Stimulated activated CD4-positive, alpha-beta T cell treated with anti-CD3 and anti-CD28 coated beads, TNF-alpha, amount 100 ng/mL, for 1 hour (primary cell): ENCODE measurements at places on chromosomes 6 and 20.

- DNase-seq = no peak
Measured at GRCh38 chr6:111291336-111292259, 191.4 kb downstream of the REV3L start.

- no peak for DNase-seq
Measured at GRCh38 chr6:7542065-7542873, 798 bp downstream of the DSP start.

GRCh38 chr6:125773387-125774341 is 17.1 kb upstream of the NCOA7 start:
- no peak for DNase-seq

DNA sequence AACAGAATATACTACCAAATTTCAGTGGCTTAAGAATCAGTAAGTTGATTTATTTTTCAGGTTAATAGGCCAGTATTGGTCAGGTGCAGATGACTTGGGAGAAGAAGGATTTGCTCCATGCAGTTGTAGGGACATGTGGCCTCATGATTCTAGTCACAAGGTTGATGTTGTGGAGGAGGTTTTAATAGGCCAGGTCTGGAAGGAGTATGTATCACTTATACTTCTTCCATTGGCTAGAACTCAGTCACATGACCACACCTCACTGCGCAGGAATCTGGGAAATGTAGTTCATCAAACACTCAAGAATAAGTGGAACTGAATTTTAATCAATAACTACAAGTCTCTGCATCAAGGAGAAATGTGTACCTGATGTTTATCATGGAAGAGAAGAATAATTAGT is 281.5 kb upstream of the QKI start:
- DNase-seq = no peak

DNA sequence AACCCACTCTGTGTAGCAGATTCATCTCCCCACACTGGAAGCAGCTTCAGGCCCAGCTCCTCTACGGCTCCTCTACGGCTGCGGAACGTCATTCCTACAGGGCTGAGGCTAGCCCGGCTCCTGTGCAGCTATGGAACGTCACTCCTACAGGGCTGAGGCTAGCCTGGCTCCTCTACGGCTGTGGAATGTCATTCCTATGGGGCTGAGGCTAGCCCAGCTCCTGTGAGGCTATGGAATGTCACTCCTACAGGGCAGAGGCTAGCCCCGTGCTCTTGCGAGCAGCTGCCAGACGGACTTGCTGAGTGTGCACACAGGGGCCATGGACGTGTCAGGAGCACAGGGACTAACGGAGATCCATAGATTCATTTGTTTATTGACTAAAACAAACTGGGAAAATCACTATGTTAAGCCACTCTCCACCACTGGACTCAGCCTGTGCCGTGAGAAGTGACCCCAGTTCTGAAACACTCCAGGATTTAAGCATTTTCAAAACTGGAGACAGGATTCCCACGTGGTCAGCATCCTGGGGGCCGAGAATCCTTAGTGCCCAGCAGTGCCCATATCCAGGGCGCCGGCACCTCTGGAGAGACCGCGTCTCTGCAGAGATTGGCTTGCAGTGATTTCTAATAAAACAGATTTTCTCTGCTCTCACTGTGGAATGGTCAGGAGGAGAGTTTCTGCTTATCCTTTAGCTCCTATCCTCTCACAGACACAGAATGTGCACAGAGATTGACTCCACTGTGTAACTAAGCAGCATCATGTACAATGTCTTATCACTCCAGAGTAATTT is 5.0 kb downstream of the KCNQ2 start:
- DNase-seq = no peak

DNA sequence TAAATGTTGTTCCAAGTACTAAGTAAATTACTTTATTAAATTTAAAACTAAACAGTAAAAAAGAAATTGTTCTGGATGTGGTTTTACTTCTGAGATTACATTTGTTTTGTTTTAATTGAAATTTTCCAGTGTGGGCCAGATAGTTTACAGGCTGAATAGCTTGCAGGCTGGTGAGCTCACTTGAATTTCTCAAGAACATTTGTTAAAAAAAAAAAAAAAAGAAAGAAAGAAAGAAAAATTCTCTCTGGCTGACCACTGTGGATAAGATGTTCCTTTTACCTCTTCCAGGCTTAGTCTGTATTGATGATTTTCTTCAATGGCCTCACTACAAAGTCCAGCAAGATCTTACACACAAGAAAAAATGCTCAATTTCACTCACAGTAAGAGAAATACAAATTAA is 85.4 kb downstream of the PLCG1 start:
- no peak for DNase-seq

- DNase-seq = no peak
Measured at GRCh38 chr6:159301810-159302593, 132.8 kb downstream of the FNDC1 start.

DNA sequence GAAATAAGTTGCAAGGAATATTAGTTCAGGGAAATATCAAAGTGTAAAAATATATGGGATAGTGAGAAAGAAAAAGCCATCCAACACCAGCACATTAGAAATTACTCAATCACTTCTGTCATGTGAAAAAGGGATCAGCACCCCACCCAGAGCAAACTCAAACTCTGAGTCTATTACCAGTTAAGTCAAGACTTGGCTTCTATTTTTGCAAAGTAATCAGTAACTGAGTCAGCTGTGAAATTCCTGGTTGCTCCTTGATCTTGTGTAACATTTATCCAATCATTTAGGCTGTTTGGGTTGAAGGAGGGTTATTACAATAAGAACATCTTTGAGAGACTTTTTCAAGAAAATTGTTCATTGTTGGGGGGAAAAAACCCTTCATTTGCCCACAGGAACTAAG is 51.2 kb downstream of the SLC22A23 start:
- DNase-seq = no peak

DNA sequence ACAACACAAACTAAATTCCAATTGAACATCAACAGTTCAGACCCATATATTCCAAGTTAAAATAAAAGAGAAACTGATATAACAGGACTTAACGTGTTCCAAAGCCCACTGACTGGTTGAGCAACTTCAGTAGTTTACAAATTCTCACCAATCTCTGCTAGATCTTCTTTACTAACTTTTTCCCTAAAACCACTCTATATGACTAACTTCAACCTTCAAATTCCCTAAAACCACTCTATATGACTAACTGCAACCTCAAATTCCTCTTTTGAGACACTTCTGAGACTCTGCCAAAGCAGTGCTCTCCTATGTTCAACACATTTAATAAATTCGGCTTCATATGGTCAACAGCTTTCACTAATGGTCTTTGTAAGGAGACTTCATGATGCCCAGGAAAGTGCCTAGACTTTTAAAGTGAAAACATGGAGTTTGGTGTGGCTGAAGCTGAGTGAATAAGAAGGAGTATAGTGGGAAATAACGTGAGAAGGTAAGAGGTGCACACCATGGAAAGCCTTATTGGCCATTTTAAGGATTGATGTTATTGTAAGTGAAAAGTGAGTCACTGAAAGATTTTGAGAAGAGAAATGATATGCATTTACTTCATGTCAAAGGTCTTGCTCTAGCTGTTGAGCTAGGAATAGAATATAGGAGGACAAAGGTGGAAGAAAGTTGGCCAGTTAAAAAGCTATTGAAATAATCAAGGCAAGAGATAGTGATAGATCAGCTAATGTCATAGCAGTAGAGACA is 134.0 kb upstream of the HCRTR2 start:
- no peak for DNase-seq

DNA sequence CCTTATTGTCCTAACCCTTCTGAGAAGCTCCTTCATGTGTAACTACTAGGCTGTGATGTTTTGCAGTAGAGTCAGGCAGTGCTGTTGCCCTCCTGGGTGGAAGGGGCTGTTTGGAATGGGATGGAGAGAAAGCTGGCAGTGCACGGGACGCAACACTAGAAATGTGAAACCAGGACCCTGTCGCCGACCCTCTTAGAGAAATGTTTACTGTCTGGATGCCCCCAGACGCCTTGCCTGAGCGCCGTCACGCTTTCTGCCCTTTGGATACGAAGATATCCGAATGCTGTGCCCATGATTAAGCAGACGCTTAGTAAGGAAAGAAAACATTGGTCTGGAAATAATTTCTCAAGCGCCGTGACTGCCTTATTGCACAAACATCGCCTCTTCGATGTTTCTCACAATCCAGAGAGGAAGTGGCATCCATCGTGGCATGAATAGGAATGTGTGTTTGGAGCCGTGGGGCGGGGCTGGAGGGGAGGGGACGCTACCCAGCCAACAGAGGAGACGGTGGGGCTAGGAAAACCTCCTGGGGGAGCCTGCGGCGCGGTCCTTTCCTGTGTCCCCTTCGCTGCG is 661 bp upstream of the PPP1R14C start:
- DNase-seq = no peak

DNA sequence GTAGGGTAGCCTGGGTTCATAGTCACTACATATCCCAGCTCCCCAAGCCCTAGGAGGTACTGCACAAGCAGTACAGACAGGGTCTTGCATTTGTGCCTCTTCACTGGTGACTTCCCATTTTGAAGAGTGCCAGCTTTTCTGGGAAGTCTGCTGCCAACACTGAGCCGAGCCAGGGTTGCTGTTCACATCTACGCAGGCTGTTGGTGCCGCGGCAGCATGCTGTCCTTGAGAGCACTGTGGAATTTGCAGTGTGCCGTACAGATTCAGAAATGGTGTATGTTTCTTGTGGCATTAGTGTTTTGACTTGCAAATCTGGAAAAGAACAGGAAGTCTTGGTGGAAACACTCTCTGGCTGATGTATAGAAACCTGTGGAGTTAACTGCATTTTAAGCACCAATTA is 67.5 kb downstream of the JARID2 start:
- no peak for DNase-seq

- no peak for DNase-seq
Measured at GRCh38 chr20:62709537-62709905, 885 bp downstream of the NTSR1 start.

DNA sequence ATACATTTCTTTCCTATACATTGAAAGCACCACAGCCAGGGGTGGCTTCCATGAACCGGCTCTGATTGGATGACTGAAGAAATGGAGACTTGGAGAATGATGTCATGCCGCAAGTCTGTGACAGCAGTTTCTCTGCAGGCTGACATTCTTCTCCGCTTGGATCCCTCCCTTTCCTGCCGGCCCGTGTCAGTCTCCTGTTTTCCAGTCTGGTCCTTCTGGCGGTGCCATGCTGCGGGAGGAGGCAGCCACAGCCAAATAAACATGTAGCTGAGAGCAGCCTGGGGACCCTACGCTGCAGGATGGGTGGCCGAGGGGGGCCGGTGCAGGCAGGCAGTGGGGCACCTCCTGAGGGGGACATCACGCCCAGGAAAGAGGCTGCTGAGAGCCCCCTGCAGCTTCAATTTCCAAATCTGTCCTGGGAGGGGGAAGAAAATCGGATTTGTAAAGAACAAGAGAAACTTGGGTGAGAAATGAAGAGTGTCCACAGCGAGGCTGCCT is 178.0 kb downstream of the TAF4 start:
- no peak for DNase-seq

GRCh38 chr20:64086801-64087200 is 2.6 kb upstream of the LKAAEAR1 start:
- DNase-seq = no peak

DNA sequence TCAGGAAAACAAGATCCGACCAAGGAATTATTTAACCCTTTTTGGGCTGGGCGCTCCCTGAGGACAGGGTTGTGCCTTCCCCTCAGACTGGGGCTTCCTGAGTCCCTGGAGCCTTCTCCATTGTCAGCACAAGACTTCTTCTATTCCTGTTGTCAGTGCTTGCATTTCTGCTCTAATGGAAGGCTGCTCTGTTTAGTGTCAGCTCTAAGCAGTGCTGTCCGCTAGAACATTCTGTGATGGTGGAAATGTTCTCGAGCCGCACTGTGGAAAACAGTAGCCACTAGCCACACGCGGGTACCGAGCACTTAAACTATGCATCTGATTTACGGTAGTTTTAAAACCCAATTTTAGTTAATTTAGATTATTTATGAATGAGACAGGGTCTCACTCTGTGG is 64.0 kb downstream of the VEGFA start:
- no peak for DNase-seq

- no peak for DNase-seq
Measured at GRCh38 chr6:110054664-110055386, 76.7 kb downstream of the GPR6 start.

- DNase-seq = no peak
Measured at GRCh38 chr6:125170376-125170775, 16.8 kb downstream of the TPD52L1 start.

DNA sequence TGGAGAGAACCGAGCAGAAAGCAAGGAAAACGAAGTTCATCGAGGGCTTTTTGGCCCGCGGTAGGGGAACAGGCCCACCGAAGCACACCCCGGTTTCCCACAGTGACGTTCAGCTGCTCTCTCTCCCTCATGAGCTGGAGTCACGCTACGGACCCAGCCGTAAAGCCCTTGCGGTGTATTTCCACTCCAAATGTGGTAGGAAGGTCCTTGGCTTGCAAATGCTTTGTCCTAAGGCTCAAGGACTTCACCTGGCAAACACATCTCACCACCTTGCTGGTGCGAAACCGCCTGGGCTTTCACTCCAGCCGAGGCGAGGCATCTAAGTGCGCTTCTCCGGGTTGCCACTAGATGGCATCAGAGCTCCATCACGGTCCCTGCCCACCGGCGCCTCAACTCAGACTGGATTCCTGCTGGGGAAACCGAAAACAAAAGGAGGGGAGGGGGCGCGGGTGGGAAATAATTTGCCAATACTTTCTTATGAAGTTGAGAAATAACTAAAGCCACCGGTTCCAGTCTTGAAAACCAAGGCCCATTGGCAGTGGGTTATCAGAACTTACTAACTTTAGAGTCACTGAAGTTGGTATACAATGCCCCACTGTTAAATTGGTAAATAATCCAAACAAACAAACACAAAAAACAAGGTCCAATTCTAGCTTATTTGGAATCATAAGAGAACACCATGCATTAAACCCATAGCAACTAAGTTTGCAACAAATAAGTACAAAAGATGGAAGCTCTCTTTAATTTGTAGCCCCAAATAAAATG is 13.4 kb upstream of the FOXC1 start:
- peak; percentile 54 for DNase-seq

GRCh38 chr20:32481311-32482142 is 103.6 kb downstream of the NOL4L start:
- DNase-seq = no peak

GRCh38 chr6:46983007-46983411 is 59.1 kb downstream of the ADGRF1 start:
- no peak for DNase-seq

DNA sequence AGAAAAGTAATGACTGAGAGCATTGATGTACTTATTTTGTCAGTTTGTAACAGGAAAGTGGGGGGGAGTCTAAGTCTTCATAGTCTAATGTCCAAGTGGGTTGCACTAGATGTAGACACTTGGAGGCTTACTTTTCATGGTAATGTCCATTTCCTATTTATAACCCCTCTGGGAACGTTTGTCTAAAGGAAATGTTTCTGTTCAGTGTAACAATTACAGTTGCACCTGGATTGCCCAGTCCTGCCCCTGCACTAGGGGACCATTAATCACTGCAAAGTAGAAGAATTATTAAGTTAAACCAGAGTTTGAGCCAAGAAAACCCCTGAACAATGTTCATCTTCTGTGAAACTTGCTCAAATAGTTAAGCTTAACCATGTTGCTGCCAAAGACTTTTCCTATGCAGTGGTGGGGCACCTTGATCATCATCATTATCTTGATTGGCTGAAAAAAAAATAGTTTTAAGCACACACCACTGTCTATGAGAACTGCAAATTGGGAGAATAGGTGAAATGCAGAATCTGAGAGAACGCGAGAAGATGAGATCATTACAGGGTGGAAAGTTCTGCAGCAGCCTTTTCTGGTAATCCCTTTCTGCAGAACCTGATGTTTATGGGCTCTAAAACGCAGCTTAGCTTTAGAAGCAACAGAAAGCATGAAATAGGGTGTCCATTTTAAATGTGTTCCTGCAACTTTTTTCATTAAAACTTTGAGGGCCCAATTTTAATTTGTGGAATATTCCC is 106.0 kb downstream of the ZNF217 start:
- no peak for DNase-seq
